ENCODE measurements at places on chromosomes 11 and 22.
A peak's percentile ranks its signal among the peaks of the same experiment; 100 is the strongest.

DNA sequence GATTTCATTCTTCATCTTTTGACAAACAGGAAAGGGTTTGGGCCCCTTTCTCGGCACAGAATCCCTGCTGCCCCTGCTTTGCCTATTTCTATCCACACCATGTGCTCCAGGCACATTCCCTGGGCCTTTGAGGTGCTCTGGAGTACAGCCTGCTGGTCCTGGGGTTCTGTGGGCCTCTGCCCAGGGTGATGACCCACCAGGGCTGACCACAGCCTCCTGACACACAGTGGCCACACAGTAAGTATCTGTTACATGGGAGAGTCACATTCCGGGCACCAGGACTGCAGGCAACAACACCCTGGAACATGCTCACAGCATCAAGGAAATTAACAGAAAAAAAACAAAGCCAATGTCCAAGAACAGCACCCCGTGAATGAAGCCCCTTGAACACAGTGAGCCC, 39.1 kb downstream of the SCUBE2 start:
- no peak for DNase-seq

DNA sequence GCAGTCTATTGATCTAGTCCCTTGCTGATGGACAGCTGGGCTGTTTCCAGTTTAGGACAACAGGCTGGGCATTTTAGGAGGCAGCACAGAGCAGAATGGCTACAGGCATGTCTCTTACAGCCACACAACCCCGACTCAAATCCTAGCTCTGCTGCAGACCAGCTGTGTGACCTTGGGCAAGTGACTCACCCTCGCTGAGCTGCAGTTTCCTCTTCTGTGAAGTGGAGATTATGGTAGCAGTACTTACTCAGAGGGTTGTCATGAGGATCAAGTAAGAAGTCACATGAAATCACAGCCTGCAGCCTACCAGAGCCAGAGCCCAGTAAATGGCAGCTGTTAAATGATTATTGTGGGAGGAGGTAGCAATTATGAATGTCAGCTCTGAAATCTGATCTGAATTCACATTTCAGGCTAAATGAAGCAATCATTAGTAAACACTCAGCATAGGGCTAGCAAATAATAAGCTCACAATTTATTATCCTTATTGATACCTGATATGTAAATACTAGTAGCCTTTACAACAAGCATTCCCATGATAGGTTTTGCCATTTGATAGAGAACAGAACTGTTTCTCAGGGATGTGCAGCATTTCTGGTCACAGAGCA, 58.9 kb downstream of the MYEOV start:
- DNase-seq: peak; percentile 95

- DNase-seq: no peak
Measured at GRCh38 chr11:1842149-1843097, 3.6 kb downstream of the TNNI2 start.

GRCh38 chr11:47466701-47467250, 17.8 kb upstream of the RAPSN start:
- peak; percentile 46 for DNase-seq

- DNase-seq: peak; percentile 30
Measured at GRCh38 chr11:33731723-33732531, 4.3 kb downstream of the CD59 start.

DNA sequence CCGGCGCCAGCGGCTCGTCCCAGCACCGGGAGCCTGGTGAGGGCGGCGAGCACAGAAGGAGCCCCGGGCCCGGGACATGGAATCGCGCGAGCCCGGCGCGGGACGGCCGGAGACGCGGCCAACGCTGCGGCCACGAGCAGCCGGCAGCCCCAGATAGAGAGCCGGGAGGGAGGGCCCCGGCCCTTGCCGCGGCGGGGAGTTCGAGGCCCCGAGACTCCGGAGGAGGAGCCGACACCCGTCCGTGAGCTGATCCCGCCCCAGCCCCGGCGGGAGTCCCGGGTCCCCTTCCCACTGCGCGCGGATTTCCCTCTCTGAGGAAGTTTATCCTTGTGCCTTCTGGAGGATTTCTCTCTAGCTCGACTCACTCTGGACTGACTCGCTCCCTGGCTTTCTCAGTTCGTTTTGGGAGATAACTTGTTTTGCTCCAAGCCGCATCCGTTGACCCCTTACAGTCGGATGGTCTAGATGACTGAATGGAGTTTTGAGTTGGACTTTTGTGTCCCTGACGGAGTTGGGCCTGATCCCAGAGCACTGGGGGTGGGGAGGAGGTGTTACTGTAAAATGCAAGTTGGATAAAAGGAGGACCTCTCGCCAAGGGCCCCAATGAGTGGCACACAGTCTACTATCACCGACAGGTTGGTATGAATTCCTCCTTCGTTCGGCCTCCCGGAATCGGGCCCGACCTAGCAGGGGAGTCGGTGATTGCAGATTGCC, 585 bp downstream of the ARHGEF12 start:
- DNase-seq: peak; percentile 75

DNA sequence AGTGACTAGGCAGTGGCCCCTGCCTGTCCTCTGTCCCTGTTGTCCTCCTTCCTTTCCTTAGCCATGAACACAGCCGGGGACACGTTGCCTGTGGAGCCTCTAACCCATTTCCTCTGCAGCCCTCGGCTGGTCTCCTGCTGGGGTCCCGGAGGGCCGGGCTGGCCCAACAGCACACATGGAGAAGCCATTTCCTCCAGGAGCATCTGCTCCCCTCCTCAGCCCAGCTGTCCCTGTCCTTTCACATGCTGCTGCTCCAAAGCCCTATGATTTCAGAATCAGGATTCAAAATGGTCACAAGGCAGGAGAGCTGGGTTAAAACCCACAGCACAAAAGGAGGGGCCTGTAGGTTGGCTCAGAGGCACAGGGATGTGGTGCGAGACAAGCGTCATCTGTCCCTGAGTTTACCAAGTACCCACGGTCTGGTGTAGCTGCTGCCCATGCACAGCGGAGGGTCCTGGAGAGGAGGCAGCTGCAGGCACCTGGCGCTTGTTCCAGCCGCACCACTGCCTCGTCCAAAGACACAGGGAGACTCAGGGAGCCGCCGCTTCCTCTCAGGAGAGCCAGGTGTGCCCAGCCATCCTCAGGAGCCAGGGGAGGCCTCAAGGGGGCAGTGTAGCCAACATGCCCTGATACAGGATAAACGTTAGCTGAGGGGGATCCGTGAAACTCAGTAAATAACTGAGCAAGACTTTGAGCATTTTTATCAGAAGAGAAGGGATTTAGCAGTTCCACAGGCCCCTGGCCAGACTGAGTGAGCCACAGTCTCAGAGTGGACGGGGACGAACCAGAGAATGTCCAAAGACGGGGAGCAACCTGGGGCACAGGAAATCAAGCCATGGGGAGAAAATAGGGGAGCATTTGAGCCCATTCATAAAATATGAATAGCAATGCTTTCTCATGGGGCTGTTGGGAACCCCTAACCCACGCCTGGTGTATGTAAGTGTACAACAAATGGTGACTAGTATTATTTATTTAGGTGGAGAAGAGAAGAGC, 3.9 kb upstream of the VSIG10L2 start:
- peak; percentile 57 for DNase-seq

GRCh38 chr11:126148317-126148716, 63.1 kb downstream of the RPUSD4 start:
- no peak for DNase-seq

GRCh38 chr22:37999640-38000272, 15.4 kb upstream of the SOX10 start:
- peak; percentile 45 for DNase-seq

GRCh38 chr11:34064291-34064690, 12.8 kb downstream of the CAPRIN1 start:
- DNase-seq: no peak

DNA sequence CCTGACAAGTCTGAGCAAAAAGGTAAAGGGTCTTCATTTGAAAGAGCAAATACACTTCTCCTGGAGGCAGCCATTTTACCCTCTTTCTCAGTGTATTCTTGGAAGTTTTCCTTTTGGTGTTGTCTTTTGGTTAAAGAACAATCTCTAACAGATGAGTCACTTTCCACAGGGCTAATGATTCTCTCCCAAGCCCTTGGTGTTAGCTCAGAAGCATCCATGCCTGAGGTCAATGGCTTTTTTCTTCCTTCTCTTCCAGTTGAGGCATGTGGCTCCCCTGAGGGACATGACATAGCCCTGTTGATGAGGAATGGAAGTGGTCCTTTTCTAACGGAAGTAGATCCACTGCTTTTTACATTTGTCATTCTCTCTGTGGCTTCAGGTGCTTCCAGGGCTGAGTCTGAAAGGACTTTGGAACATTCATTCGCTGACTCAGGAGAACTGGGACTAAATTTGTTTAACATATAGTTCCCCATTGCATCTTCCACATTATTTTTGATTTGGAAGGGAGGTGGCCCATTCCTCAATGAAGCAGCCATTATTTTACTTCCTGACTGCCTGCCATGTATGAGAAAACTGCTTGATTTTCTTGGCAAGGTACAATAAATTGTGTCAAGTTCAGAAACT, 13.8 kb upstream of the POGLUT3 start:
- DNase-seq: peak; percentile 77

GRCh38 chr11:121953122-121953521, 162.9 kb downstream of the BLID start:
- DNase-seq: no peak

GRCh38 chr11:95254716-95255115, 23.7 kb upstream of the SESN3 start:
- no peak for DNase-seq

DNA sequence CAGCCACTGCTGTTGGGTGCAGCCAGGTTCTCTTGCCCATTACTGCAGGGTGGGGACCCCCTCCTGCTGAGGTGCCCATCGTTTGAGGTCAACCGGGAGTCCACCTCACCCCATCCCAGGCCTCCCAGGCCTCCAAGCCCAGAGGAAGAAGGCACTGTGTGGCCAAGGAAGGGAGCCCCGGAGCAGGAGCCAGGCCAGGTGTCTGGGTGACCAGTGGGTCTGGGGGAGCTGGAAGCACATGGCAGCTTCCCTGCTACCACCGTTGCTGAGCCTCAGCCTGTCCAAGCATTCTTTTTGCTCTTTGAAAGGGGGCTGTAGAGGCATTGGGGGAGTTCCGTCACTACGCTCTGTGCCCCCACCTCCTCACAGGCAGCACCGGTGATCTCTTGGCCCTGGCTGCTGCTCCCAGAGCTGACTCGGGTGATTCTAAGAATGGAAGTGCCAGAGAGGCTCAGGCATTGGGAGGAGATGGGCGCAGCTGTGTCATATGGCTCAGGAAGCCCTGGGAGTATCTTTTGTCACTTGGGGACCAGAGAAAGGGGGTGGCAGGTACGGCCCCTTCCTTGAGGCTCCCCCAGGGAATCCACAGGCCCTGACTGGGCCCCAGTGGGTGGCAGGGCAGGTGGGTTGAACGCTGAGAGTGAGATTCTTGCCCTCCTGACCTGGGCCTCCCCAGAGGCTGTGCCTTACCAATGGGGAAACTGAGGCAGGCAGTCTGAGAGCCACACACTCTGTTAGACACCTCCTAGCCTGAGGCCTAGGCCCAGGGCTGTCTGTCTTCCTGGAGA, 1.9 kb downstream of the SEPTIN5 start:
- no peak for DNase-seq

GRCh38 chr11:126518071-126518971, 162.8 kb downstream of the ST3GAL4 start:
- no peak for DNase-seq

- DNase-seq: peak; percentile 83
Measured at GRCh38 chr11:22792497-22792896, 37.1 kb downstream of the SVIP start.

GRCh38 chr11:85889676-85890579, 34.7 kb downstream of the CCDC83 start:
- DNase-seq: peak; percentile 88

DNA sequence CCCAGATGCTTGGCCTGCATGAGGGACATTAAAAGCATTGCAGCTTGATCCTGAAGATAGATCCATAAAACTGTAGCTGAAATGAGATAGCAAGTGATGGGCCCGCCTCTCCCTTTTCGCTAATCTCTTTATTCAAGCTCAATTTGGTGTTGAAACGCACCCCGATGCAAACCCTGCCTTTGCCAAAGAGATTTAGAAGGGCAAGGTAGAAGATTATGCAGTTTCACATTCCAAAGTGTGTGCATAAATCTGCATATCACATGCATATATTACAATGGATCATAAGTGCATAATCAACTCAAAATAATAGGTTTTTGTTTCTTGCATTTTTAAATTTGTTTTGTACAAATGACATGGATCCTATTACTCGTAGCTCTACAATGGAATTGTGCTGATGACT, 80.1 kb upstream of the SHANK2 start:
- DNase-seq: no peak

DNA sequence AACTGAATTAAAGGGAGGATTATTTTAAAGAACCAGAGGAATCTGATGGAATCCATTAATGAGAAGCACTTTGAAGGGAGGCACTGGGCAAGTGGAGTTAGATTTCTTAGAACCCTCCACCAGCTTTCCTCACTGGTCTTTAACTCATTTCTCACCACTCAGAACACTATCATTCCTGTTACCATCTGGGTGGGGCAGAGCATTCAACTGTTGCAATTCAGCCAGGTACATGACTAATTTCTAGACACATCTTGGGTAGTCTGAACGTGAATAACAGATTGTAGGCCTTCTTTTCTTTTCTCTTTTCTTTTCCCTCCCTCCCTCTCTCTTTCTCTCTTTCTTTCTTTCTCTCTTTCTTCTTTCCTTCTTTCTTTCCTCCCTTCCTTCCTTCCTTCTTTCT, 15.5 kb upstream of the MMP1 start:
- DNase-seq: no peak

DNA sequence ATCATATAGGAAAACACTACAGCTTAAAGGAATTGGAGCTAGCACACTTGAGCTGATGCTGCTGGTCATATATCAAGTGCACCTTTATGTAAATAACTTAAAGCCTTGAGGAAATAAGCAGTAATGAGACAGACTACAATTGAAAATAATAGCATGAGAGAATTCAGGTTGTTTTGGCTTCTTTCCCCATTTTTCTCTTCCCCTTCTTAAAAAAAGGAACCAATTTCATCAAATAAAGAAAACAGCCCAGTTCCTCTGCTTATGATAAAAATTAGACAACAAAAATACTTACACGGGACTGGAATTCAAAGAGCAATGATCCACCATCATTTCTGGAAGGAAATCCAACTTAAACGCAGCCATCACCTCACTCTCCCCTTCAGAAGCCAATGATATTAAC, 50.2 kb upstream of the RAPSN start:
- DNase-seq: no peak

- no peak for DNase-seq
Measured at GRCh38 chr22:49039625-49040024, 788.0 kb downstream of the BRD1 start.

DNA sequence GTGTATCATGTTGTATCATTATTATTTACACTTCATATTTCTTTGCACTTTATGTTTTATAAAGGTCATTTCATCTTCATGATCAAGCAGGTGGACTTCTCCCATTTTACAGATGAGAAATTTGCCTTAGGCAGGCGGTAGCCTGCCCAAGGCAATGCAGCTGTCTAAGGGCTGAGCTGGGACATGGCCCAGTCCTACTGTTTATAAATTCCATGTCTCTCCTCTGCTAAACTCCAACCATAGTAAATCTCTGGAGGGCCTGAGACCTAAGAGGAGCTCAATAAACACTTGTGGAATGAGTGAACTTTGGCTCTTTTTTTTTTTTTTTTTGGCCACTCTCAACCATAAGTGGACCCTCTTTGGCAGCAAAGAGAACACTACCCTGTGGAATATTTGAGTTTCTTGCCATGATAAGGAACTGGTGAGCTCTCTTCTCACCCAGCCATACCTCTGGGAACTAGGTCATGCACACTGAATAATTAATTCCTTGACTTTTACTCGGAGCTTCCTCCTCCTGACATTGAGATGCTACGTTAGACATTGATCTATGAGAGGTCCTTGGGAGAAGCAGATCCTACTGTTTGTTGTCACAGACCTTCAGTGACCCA, 29.9 kb downstream of the MICAL2 start:
- no peak for DNase-seq

All from GM23248 (cell line).